Activated CD4-positive, alpha-beta T cell treated with anti-CD3 and anti-CD28 coated beads, Interleukin-2, amount 50 U/mL, for 4 hours (primary cell): ENCODE measurements at places on chromosomes 4 and X.
A peak's percentile ranks its signal among the peaks of the same experiment; 100 is the strongest.

- no peak for DNase-seq
Observed at GRCh38 chrX:119235051-119235511, 1.0 kb upstream of the PGRMC1 start.

DNA sequence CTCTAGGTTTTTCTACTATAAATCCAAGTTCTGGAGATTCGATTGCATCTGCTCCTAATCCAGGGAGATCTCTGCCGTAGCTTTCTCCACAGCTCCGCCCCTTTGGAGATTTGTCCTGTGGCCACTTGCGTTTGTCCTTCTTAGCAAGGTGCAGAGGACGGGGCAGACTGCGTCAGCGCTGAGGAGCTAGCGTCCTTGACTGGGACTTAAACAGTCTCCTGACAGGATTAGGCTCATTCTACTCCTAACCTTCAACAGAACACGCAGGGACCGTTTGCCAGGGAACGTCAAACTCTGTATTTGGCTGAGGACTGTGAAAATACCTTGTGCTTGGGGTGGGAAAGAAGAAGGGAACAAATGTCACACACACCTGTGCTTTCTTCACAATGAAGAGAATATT is 38.6 kb downstream of the SORBS2 start:
- DNase-seq, result no peak

DNA sequence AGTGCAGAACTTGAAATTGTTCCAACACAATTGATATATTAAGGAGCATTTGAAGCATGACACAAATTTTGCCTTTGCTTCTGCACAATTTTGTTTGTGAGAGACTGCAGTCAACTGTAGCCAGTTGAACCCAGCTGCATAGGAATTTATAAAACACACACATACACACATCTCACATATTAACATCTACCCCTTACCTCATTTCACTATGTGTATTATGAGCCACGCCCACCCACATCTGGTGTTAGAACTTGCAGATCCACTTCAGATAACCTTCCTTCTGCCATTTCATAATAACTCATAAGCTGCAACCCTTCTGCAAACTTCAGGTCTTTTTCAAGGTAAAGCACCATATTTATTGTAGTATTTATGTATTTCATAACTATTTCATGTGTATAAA is 188.1 kb upstream of the WDFY3 start:
- DNase-seq, result no peak

GRCh38 chr4:15084780-15085179 is 82.5 kb downstream of the CPEB2 start:
- DNase-seq, result no peak

- no peak for DNase-seq
Observed at GRCh38 chr4:80215449-80216052, 18.2 kb downstream of the PRDM8 start.

DNA sequence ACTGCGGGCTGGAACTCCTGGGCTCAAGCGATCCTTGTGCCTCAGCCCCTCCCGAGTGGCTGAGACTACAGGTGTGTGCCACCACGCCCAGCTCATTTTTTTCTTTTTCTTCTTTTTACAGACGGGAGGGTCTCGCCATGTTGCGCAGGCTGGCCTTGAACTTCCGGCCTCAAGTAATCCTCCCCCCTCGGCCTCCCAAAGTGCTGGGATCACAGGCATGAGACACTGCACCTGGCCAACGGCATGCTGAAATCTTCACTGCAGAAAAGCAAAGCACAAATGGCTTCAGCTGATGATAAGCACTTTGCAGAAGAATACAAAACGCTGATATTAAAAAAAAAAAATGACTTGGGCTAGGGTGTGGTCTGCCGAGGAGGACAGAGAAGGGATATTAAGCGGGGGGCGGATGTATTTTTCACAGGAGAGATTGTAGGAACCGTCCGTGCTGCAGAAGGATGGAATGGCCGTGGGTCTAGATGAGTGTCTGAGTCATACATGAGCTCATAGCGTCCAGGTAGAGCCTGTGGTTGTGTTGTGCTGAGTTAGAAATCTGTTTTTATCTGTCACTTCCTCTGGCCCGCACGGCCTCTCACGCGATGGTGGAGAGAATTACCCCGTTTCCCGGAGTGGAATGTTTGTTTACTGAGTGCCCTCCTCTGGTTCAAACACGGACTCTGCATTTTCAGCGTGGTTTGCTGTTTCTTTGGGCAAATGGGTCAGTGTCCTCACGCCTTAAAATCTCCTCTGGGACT is 8.5 kb upstream of the AKAP17A start:
- peak; percentile 55 for DNase-seq

DNA sequence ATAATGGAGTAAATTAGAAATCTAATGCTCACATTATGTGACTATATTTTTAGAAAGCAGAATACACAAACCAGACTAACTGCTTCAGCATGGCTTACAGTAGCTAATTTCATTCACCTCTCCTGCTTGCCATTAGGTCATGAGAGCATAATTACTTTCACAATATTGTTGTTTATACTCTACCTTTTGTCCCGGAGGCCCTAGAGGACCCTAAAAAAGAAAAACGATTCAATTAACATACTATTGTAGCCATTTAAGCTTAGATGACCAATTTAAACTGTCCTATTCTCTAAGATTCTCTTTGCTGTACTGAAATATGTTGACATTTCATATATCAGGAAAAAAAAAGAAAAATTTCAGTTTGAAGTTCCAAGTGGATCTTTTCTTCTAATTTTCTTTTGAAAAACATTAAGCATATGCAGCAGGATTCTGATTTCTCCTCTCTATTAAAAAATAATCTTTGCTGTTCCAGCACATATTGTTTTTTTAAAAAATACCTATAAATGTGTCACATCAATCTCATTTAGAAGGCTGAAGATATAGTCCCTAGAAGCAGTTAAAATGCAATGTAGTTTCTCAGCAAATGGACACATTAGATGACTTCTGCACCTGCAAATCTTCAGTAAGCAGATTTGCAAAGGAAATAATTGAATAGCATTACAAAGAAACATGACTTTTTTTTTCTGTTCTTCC is 157.7 kb upstream of the ETNPPL start:
- DNase-seq, result no peak

DNA sequence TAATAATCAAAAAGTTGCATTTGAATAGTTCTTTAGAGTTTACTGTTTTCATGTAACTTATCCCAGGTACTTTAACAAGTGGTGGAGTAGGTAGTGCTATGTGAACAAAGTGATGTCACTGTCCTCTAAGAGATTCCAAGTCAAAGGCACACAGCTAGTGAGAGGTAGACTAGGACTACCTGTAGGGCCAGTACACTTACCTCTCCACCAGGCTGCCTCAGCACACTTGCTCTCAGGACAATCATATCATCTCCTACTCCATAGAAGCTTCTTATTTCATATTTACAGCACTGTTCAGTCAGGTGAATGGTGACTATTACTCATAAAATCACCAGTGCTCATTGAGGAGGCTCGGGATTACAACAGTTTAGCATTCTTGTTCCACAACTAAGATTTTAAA is 173.0 kb upstream of the EMCN start:
- no peak for DNase-seq

- no peak for DNase-seq
Observed at GRCh38 chr4:36196145-36196913, 48.0 kb downstream of the ARAP2 start.

GRCh38 chr4:44869222-44869882 is 143.0 kb upstream of the GNPDA2 start:
- DNase-seq, result no peak
